Glomerular endothelial cell (primary cell): ENCODE measurements at places on chromosomes 11 and 22.

GRCh38 chr22:28821452-28821851 lies 21.1 kb upstream of the XBP1 start:
- no peak for DNase-seq

- peak; percentile 61 for DNase-seq
Measured at GRCh38 chr11:18080451-18080850, 25.4 kb downstream of the SAAL1 start.

GRCh38 chr11:25562417-25562816 lies 769.5 kb upstream of the ANO3 start:
- no peak for DNase-seq

- no peak for DNase-seq
Measured at GRCh38 chr22:42966497-42966896, 48.5 kb downstream of the PACSIN2 start.

GRCh38 chr22:24156141-24156912 lies 25.0 kb upstream of the SUSD2 start:
- DNase-seq, result no peak

DNA sequence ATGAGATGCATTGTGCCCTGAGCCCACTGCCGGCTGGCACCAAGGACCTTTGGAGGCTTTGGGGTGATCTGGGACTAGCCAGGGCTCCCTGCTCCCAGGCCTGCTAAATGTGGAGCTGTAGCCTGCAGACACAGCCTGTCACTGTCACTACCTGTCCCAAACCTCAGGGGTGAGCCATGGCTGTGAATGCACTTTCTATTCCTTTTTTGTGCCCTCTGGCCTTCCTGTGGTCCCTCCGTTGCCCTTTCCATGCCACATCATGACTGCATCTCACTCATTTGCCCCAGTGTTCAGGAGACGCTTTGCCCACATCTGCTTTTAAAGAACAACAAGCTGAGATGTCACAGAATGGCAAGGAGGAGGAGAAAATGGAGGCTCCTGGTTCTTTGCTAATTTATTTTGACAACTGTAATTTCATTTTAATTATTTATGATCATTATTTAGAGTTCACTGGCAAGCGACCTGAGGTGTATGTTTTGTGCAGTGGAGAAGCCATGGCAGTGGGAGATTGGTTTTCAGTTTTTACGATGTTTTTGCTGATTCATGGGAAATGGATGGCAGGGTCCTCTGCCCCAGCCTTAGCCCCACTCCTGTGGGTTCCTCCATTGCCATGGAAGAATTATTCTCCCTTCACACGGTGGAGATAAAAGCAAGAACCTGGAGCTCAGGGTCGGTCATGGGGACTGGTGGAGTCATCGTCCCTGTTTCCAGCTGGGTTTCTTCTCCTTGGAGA lies 69.2 kb downstream of the TSPAN18 start:
- DNase-seq, result no peak

- no peak for DNase-seq
Measured at GRCh38 chr22:34943830-34944229, 122.1 kb upstream of the ISX start.

- DNase-seq, result no peak
Measured at GRCh38 chr11:72144807-72145565, 9.5 kb downstream of the FOLR3 start.

DNA sequence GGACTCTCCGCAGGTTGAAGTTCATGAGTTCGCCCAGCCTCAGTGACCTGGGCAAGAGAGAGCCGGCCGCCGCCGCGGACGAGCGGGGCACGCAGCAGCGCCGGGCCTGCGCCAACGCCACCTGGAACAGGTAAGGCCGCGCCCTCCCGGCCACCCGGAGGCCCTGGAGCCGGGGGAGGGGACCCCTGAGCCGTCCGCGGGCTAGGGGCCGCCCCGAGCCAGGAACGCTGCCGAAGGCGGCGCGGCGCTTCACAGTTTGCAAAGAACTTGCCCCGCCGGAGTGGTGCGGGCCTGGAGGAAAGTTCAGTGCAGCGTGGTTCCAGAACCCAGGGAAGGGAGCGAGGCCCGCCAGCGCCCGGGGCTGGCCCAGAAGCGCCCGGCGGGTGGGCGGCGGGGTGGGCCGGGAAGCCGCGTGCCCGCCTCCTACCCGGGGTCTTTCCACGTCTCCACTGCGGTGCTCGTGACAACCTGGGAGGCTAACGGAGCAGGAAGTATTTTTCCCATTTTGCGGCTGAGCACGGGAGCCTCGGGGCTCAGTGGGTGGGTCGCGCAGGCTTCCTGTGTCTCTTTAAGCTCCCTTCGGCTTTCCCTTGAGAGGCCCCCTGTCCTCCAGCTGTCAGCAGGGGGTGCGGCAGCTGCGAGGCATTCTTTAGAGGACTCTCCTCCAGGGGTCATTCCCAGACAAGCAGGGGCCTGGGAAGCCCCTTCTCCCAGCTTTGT lies 635 bp downstream of the PRR5 start:
- DNase-seq, result no peak

DNA sequence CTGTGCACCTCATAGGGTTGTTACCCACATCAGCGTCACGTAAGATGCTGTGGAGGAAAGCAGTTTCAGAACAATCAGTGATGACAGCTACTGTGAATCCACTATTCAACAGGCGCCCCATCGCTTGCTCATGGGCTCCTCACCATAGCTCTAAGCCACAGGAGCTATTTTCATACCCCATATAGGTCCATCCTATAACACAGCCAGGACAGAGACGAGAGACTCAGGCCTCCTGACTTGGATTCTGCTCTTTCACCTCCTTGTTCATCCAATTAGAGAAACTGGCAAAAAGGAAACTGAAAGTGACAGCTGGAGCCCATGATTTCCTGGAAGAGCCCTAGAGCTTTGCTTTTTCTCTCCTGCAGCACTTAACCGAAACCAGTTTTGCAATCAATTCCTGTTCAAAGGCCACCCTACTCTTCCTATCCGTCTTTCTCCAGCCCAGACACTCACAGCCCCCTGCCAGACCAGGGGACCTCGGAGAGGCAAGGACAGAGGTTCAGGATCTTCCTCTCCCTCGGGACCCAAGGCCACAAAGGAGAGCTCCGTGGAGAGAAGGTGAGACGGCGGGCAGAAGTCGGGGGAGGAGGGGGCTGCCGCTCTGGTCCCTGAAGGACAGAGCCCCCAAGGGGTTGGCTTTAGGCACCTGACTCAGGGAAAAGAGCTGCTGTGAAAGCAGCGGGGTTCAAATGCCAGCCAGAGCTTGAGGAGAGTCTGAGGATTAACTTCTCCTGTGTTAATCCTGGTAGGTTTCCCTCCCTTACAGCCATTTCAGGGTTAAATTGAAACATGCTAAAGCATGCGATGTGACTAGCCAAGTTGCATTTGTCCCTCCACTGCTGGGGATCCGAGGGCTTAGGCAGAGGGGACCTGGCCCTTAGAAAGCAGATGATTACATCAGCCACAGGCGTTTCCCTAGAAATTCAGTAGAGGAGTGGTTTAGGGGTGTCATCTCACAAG lies at the start of gene APOL6:
Gene APOL6, plus strand, starts transcription at position 381 of the 960 bp plus-strand sequence. CDS start 7,980 bp downstream, outside the sequence.
- DNase-seq, result no peak

DNA sequence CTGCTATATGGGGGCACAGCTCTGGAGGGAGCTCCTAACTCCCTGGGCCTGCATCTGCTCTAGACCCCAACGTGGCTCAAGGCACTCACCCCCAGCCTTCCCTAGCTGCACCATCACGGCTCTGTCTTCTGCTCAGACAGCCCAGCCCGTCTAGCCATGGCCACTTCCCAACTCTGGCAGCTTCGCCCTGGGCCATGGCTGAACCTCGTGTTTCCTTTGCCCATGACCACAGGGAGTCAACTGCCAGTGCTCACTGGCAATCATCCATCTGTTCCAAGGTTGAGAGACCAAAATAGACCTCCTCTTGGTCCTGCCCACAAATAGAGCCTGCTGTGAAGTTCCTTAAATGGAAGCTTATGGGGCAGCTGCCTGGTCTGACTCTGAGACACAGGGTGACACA lies 5.4 kb downstream of the LMO1 start:
- no peak for DNase-seq

- DNase-seq, result no peak
Measured at GRCh38 chr11:83908298-83908856, 622.2 kb upstream of the CCDC90B start.

DNA sequence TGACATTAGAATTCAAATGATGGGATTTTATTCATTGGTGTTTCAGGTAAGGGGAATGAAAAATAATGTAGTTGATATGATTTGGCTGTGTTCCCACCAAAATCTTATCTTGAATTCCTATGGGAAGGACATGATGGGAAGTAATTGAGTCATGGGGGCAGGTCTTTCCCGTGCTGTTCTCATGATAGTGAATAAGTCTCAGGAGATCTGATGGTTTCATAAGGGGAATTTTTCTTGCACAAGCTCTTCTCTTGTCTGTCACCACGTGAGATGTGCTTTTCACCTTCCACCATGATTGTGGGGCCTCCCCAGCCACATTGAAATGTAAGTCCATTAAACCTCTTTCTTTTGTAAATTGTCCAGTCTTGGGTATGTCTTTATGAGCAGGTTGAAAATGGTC lies 268.6 kb upstream of the CHORDC1 start:
- no peak for DNase-seq

- DNase-seq, result no peak
Measured at GRCh38 chr11:109695696-109696095, 273.7 kb downstream of the C11orf87 start.

DNA sequence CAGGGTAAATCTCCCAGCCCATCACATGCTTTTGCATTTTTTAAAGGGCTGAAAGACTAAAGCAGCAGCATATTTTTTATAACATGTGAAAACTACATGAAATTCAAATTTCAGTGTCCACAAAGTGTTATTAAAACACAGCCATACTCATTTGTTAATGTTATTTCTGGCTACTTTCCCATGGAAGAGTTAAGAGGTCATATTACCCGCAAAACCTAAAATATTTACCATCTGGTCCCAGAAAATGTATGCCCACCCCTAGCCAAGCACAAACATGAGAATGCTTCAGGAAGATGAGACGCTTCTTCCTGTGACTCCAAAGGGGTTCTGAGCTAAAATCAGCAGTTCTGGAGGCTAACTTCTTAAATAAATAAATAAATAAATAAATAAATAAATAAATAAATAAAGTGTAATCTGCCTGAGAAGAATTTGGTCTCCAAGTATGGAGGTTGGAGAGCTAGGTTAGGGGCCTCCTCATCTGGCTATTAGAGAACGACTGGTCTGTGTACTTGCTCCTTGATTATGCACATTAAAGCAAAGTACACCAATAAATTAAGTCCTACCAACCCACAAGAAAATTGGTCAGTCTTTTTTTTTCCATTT lies 9.7 kb downstream of the IMMP1L start:
- no peak for DNase-seq

DNA sequence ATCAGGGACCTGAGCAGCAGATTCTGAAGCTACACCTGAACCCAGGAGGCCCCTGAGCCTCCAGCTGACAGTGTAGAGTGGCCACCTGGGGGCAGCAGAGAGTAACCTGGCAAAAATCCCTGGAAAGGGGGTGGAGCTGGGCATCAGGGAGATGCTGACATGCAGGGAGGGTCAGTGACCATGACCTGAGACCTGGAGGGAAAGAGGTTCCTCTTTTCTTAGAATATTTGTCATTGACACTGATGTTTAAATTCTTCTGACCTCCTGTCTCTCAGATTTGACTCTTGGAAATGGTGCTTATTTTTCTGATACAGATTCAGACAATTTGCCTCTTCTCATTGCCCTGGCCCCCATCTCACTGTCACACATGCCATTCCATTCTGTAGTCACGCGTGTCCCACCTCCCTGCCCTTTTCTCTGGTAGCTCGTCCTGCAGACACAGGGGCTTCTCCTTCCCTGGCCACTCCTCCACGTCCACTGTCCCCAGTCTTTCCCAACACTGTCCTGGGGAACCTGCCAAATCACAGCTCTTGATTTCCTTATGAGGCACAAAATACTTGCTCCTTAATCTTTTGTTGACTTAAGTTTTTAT lies 117.2 kb upstream of the IGLL5 start:
- DNase-seq, result no peak

DNA sequence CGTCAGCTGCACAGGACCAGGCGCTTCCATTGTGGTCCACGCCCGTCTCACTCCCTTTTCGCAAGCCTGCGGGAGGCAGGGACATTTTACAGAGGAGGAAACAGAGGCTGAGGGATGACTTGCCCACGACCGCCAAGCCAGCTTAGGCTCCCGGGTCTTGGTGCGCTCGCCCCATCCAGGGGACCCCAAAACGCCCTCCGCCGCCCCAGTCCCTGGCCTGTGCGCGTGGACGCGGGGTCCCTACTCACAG lies 300 bp downstream of the WNT11 start:
- no peak for DNase-seq

DNA sequence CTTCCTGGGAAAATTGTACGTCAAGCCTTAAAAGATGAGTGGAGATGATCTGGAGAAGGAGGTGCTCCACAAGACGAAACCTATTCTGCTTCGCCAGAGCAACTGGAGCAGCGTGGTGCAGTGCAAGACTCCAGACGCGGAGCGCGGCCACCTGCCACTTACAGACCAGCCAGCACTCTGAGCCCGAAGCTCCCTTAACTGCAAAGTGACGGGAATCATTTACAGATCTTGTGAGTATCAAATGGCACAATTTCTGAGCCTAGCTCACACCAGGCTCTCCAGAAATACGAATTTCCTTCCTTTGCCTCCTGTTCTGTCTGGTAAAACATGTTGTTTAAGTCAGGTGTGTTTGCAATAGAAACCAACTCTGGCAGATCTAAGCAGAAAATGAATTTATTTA lies 369.3 kb downstream of the CADM1 start:
- no peak for DNase-seq

DNA sequence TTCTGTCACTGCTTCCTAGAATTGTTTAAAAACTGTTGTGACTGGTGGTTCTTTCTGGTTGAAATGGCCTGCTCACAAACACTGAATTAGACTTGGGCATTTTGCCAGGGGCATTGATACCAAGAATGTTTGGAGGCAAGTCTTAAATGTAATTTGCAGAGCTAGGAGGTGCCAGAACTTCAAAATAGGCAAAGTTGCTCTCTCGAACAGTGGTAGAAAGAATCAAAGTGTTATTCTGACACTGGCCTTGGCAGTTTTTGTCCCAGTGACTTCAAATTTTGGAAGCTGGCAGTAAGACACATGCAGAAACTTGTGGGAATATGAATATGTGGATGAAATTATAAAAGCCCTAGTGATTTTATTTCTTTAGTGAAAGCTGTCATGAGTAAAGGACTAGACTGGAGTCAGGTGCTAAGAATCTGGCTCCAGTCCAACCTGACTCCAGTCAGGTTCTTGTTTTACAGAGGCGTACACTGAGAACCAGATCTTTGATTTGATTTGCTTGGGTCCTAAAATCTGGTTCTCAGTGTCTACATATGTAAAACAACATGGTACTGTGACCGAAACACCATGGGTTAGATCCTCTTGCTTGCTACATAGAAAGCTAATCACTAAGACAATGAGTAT lies 20.9 kb downstream of the SVIP start:
- no peak for DNase-seq

- no peak for DNase-seq
Measured at GRCh38 chr11:36509694-36510593, at the start of gene TRAF6. Gene TRAF6 (minus strand): TSS chr11:36510272. CDS start chr11:36501515, 8,757 bp downstream.

- no peak for DNase-seq
Measured at GRCh38 chr11:45993531-45994001, 71.1 kb downstream of the LARGE2 start.

DNA sequence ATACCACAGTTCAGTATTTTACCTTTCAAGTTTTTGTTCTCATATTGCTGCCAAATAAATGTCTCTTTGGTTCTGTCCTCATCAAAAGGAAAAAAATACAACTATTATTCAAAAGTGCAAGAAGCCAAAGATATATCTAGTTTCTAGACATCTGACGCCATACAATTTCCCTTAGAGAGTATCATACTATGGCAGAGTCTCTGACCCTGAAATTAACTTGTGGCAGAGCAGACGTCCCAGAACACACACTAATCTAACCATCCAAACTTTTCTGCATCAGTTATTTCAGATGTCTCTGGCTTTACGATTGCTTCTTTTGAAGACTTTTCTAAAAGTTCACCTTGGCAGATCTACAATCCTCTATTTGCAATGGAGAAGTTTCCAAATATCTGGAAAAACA lies 2.7 kb downstream of the OR51T1 start:
- DNase-seq, result no peak
